ENCODE measurements at places on chromosomes 1 and 21. TPM values are rescaled to one million over a fixed set of nuclear protein-coding genes. Genes with fewer than 3 reads are reported as not detected.

ANXA9 gene
- total RNA-seq, result not detected

CDC42SE1 gene
- total RNA-seq, result 85.9 TPM

CYP4Z1 gene
- total RNA-seq, result not detected

MNDA gene
- total RNA-seq, result not detected

JAM2 gene
- 1.1 TPM for total RNA-seq

SARS1 gene
- total RNA-seq, result 178 TPM

VASH2 gene
- total RNA-seq, result 1.4 TPM

TCEA3 gene
- 3.4 TPM for total RNA-seq
